ENCODE measurements at places on chromosomes 5 and 9.

GRCh38 chr5:147658293-147658932 lies 124.1 kb downstream of the JAKMIP2 start:
- no peak for DNase-seq

DNA sequence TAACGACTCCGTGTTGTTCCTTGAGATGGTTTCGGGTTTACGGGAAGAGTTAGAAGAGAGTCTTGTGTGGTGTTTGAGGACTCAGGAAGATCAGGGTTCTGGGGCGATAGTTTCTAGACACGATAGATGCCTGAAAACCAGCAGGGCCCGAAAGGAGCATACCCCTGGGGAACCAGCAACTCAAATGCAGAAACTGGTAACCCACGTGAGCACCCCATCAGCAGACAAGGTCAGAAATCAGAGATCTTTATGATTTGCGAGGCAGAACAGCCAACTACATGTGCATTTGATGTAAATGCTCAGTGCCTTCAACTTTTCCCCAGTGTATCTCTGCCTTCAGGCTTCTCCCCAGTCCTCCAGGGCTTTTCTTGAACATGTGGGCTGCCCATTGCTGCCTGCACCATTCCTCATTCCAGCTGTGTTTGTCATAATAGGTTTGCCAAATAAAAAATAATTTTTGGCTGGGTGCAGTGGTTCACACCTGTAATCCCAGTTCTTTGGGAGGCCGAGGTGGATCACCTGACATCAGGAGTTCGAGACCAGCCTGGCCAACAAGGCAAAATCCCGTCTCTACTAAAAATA lies 75.1 kb downstream of the BASP1 start:
- DNase-seq, result no peak

DNA sequence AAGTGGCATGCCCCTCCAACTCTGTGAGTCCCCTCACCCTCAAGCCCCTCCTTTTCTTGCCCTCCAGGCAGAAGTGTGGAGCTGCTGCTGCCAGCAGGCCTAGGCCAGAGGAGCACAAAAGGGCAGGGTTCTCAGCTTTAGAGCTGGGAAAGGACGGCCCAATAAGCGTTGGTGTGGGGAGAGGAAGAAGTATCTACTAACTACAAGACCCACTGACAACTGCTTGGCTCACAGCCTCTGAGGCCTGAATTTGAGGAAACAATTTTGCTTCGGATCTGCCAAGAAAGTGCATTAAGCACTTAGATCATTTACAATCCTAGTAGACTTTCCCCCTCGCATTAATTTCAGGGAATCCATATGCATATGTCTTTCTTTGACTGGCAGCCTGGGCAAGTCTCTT lies 179.4 kb downstream of the SNX18 start:
- peak; percentile 36 for DNase-seq

DNA sequence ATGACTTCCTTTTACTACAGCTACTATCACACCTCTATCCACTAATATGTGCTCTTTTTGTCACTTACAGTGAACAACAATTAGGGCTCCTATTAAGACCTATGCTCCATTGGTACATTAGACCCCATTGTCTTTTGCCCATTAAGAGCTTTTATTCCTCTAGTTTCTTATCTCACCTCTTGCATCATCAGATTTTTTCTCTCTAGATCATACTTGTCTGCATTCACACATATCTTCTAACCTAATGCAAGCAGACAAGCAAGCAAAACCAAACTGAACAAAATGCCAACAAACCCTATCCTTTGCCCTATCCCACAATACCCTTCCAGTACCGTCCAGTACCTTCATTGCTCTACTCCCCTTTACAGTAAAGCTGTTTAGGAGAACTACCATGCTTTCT lies 10.1 kb upstream of the RBM27 start:
- DNase-seq, result no peak

DNA sequence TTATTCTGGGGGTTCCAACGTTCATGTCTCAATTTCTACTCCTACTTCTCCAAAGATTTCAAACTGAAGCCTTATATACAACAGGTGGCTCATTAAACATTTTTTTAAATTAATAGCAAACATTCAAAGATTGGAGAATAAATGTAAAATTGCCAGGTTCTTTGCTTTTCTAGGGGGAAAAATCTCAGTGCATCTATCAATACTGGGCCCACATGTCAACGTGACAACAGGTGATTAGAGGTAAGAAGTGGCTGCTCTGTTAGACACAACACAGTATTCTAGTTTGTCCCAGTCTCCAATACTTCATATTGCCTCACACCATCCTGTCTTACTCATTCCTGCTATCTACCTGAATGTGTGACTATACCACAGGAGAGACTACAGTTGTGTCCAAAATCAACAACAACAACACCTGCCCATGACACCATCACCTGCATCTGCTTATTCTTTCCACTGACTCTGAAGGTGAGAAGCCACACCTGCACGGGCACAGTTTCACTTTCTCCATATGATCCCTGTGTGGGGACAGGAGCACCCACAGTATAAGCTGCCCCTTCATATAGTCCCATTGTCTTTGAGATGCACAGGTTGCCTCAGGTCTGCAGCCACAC lies 110.2 kb downstream of the LHFPL2 start:
- DNase-seq, result no peak

GRCh38 chr5:152470167-152470566 lies 65.1 kb upstream of the NMUR2 start:
- DNase-seq, result no peak

DNA sequence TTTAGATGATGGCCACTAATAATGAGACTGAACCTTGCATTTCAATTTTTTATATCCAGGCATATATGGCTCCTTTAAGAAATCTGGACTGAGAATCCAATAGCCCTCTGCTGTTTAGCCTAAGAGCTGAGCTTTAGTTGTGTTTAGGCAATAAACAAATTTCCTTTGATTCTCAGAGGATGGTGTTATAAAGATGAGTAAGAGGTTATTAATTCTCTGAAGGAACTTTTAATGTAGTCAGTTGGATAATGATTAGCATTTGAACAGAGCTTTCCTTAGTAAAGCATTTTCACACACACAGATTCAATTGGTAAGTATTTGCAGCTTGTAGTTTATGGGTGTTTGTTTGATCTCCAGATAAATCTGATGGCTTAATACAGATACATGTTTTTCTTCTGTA lies 149.6 kb downstream of the PRR16 start:
- DNase-seq, result no peak

DNA sequence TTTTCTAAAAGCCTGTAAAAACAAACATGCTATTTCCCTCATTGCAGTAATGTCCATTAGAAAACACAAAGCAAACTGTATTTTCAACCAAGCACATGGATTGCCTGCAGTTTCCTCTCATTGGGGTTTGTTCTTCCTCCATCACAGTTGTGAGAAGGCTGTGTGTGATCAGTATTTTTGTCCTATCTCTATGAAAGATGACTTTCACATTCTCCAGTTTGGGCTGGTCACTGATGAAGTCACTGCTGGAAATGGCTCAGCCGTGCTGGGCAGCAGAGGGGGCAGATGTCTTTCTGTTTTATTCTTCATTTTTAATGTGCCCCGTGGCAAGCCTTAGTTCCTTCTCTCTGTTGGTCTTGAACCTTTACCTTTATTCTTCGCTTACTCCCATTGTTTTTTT lies 288.9 kb upstream of the MPDZ start:
- peak; percentile 83 for DNase-seq

DNA sequence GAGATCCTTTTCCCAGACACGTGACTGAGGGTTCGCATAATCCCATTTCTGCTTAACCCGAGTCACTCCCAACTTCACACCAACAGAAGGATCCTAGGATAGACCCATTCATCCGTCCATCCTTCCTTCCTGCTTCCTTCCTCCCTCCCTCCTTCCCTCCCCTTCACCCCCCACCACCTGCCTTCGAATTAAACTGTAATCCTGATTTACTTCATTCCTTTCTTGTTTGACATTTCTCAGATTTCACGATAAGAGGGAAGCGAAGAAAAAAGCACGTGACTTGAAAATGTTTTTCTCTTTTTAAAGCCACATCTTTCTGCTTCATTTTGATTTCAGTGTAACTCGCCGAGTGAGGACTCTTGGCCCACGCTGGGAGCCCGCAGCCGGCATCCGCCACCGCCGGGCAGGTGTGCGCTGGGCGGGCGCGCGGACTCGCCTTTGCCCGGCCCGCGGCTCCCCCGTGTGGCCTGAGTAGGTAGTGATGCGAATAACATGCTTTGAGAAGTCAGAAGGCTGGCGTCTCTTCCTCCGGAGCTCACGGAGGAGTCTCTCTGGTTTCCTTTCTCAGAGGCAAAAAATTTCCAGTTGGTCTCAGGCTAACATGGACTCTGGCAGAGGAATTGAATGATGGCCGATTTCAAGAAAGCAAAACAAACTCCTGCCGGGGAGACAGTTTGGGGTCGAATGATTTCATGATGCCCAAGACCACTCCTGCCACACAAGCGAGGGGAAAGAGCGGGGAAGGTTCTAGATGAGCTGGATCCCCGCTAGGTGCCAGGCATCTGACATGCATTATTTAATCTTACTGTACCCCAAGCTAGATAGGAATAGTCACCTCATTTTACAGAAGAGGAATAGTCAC lies 117.7 kb downstream of the SLC12A2 start:
- peak; percentile 63 for DNase-seq

DNA sequence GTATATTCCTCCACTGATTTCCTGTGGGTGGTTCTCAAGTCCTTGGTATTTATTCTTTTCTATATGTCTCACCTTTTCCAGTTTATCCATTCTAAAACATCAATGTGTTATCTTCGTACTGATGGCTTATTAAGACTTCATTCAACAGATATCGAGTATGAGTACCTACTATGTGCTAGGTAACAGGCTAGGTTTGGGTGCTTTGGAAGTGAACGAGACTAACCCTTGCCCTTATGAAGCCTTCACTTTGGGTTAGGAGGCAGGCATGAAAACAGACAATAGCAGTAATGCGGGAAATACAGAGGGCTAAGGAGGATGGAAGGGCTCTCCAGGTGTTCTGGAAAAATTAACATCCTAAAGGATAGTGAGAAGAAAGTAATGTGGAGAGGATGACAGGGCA lies 53.4 kb downstream of the AQP7 start:
- DNase-seq, result no peak

GRCh38 chr5:137636830-137637714 lies 98.8 kb downstream of the KLHL3 start:
- no peak for DNase-seq

GRCh38 chr5:41246376-41246775 lies 33.0 kb upstream of the C6 start:
- no peak for DNase-seq

DNA sequence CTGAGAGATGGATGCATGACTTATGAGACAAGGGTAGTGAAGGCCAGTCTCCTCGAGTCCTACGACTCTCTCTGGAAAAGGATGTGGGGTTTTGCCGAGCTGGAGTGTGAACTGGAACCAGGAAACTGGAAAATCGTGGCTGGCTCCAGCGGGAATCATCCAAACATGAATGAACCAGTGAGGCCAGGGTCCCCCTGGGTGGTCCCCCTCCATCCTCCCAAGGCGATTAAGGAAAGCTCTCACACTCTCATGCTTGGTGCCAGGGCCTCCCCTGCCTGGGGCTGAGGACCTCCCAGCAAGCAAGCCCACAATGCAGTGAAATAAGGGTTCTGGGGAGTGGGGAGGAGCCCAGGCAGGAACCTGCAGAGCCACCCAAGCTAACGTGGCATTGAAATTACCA lies 9.6 kb upstream of the AMBP start:
- DNase-seq, result no peak

DNA sequence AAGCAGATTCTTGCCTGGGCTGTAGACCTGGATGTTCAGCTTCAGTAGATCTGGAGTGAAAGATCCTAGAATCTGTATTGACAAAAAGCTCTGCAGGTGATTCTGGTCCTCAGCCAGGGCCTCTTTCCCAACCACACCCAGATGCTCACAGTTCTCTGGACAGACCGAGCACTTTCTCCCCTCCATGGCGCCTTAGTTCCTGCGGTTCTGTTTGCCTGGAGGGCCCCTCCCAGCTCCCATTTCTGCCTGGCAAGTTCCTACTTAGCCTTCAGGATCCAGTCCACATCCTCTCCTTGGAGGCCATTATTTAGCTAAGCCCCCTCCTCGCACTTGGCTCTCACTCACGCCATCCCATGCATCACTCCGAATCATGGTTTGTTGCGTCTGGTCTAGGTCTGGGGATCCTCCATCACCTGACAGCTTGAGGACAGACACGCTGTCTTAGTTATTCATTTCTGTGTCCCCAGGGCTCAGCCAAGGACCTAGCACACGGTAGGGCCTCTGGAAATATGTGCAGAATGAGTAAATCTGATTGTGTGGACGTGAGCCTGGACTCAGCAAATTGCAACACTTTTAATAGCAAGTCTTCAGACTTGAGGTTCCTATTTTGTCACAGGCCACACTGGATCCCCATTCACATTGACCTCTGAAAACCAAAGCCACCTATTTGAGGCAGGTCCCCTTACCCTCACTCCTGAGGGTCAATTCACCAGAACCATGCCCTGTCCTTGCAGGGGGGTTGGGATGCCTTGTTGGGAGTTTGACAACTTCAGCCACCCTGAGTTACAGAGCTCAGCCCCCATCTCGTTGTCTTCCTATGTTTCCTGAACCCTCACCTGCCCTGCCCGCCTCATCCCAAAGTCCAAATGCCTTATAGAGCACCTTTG lies 50.7 kb downstream of the COL15A1 start:
- DNase-seq, result no peak

GRCh38 chr5:180739958-180740357 lies at the start of gene OR2Y1:
TSS of gene OR2Y1 (minus strand) at chr5:180740058. CDS start at chr5:180740058, 0 bp downstream.
- no peak for DNase-seq

DNA sequence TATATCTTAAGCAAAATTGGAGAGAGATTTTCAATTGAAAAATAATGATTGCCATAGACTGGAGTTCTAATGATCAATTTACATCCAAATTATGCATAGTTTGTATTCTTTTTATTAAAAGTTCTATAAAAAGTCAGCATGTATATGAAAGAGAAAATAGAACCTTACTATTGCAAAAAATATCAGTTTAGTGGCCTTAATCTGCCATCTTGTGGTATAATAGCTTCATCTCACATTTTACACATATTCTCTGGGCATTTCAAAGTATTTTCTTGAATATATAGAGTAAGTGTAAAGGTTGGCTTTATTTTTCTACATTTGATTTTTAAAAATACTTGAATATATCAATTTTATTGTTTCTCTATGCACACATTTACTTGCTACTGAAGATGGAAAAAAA lies 1858.6 kb upstream of the CDH9 start:
- DNase-seq, result no peak

- DNase-seq, result no peak
These were observed 1.5 kb upstream of the FGD3 start for GRCh38 chr9:92945796-92946195.

- DNase-seq, result no peak
These were observed 93.6 kb downstream of the CDK5RAP2 start for GRCh38 chr9:120486347-120486746.

DNA sequence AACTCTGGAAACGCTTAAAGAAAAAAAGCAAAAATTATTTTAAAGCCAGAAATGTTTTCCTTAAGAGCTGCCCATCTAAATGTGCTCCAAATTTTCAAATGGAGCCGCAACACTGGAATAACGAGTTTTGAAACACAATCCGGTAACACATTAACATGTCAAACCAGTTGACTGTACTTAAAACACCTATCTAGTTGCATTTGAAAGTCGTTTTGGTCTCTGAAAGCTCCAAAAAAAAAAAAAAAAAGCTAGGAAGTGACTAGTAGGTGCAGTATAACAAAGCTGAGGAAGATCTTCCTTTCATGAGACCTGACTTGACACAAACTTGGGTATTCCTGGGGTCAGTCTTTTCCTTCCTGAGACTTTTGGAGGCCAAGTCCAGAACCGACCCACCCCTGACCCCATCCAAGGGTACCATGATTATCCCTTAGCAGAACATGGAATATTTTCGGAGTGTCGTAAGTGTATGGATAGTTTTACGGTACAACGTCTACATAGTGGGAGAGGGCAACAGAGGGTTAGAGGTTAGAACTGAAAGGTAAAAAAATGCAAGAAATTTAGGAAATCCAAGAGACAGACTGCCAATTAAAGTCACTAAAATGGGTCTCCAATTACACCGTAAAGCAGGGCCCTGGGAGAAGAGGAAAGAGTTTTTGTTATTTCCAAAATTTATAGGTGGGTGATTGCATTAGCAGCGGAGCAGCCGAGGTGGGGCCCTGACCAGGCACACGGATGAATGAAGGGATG lies 812 bp downstream of the CETN3 start:
- no peak for DNase-seq
